Right renal pelvis (tissue), 4 donors: ENCODE measurements at places on chromosomes 7 and 10.

- DNase-seq, result no peak
Observed at GRCh38 chr7:80826520-80827238, 92.2 kb downstream of the SEMA3C start.

- DNase-seq, result no peak
Observed at GRCh38 chr10:130350996-130351395, 214.8 kb downstream of the GLRX3 start.

DNA sequence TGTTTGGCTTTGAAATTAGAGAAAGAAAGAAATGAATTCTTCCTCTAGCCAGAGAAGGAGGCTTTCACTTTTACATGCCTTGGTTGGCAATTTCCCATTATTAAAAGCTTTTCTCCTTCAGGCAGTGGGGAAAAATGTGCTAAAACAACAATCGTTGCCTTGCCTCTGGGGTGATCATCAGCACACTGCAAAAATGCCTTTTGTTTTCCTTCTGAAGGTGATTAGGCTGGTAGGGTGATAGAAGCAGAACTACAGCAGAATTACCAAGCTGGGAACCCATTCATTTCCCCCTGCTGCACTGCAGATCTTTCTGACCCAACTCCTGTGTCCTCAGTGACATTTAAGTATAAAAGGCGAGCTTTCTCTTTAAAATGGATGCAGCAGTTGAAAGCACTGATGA is 22.2 kb downstream of the ANK3 start:
- DNase-seq, result no peak

GRCh38 chr7:151674161-151674920 is 154.6 kb upstream of the RHEB start:
- DNase-seq, result no peak

DNA sequence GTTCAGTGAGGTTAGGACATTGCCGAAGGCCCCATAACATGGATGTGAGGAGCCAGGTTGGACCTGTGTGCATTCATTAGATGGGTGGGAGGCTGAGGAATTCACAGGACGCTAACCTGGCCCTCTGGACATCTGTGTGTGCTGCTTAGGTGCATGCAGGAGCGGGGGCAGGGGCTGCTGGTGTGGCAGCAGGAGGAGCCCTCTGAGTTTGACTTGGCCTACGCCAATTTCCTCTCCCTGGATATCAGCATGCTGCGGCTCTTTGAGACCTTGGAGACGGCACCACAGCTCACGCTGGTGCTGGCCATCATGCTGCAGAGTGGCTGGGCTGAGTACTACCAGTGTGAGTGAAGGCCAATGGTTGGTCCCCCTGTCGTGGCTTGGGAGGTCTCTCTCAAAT is 34.5 kb upstream of the MMD2 start:
- DNase-seq, result no peak

GRCh38 chr7:115924411-115924810 is 106.2 kb downstream of the TFEC start:
- no peak for DNase-seq
